ENCODE measurements at places on chromosomes 3 and 15.

DNA sequence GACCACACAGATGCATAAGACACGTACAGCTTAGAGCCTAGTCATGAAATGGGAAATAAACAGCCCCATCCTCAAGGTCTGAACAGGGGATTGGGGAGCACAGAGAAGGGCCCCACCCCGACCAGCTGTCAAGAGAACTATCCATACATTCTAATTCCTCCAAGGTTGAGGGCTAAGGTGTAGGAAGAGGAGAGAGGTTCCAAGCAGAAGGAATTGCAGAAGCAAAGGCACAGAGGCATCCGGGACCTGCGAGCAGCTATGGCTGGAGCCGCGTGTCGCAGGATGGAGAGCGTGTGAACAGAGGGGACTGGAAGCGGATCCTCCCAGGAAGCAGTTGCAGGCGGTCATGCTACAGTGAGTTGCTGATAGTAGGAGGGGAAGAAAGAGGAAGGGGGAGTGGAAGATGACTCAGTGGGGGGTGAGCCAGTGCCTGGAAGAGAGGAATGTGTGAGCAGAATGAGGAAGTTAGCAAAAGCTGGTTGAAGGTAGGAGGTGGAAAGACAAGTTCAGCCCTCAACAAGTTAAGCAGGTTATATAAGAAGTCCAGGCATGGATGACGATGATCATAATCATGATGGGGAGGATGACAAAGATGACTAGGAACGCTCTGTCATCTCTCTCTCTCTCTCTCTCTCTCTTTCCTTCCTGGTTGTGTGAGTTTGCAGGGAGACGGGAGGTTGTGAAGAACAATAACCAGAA is 89.7 kb downstream of the LIPC start:
- peak; percentile 73 for DNase-seq

- no peak for DNase-seq
These were observed 298.9 kb upstream of the RORA start for GRCh38 chr15:61527836-61528580.

- no peak for DNase-seq
These were observed 36.6 kb upstream of the SH3GL3 start for GRCh38 chr15:83410532-83410931.

- DNase-seq, result no peak
These were observed 17.6 kb upstream of the SLC4A7 start for GRCh38 chr3:27501759-27502158.

DNA sequence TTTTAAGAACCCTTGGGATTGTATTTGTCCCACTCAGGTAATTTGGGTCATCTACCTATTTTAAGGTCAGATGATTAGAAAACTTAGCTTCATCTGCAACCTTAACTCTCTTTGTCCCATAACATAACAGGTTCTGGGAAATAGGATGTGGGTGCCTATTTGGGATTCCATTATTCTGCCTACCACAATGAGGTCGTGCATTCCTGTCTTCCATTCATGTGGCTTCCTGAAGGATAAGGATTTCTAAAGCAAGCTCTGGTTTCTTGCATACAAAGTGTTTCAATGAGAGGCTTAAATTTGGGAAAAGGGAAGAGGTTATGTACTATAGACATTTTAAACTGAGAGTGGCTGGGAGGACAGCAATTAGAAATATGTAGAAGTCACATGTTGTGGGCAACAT is 190.3 kb downstream of the MCTP2 start:
- DNase-seq, result no peak

DNA sequence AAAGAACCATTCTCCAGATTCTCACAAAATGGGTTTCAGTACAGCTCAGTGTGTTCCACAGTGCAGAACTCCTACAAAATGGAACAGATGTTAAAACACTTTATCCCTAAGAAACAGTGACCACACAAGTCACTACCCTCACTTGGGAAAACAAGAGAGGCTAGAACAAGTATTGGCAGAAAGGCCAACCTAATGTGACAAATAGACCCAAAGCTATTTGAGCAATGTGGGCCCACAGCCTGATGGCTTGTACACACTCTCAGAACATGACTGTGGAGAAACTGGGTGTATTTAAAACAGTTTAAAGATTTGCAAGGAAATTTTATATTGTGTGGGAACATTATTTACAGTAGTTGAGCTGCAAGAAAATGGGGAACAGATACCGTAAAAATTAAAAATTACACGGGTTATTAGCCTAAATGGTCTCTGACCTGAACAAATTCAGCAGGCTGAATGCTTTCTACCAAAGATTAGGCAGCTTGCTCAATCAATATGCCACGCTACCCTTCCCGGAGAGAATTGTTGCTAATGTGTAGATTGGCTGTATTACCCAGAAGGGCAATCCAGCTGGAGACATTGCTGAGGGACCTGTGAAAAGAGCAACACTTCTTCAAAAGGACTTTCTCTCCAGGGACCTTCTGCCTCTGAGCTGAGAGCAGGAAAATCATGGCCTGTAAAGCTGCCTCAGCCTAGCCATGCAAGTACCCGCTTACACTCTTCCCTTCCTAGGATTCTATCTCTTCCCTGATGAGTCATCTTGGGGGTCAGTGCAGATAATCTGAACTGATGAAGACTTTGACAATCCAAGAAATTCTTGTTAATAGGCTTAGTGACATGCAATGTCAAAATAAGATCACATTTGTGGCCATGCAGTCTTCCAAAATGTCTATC is 97.1 kb downstream of the STRIT1 start:
- DNase-seq, result no peak

- DNase-seq, result peak; percentile 98
These were observed 43.1 kb upstream of the LIMD1 start for GRCh38 chr3:45551214-45552010.

DNA sequence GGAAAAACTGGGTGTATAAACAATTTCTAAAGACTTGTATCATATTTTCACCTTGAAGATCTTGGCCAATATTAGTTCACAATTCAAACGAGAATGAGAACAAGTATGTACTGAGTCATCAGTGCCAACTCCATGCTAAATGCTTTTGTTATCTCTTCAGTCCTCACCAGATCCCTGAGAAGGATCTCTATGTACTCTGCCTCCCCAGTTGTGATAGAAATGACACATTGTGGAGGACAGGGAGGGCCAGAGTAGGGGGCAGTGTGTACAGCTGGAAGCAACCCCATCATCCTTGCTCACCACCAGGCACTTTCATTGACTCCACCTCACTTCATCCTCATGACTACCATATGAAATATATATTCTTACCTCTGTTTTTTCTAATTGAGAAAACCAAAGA is 353.7 kb upstream of the SOX2 start:
- no peak for DNase-seq

GRCh38 chr3:127848131-127849129 is 26.1 kb upstream of the MGLL start:
- no peak for DNase-seq

DNA sequence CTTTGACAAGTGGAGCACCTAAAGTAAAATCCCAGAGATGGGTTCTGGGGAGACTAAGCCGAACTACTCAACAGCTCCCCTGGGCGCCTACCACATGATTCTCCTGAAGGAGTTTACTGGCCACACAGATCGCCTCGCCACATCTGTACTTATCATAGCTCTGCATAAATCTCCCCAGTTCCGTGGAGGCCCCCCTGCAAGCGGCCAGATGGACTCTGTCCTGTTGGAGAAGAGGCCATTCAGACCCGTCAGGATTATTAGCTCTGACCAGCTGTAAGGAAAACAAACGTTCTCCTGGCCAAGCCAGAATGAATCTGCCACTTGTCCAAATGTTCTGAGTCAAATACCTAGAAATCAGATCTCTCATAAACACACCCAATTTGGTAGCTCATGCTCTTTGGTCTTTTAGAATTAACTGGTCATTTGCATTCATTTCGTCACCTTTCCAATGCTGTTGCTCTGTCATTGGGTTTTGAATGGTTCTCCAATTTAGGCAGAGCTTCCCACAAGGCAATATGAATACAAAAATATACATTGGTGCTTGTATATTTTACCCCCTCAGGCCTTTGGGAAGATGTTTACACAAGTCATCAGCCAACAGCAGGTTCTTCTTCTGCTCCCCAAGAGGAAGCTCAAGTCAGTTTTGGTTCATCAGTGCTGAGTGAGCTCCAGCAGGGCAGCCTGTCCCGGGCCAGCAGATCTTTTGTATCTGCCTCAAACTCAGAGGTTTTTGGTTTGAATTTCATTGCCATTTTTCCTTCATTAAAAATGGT is 124.5 kb downstream of the THSD4 start:
- DNase-seq, result no peak

GRCh38 chr3:54641226-54642014 is 286.4 kb downstream of the LRTM1 start:
- no peak for DNase-seq

GRCh38 chr3:160686955-160687535 is 10.1 kb downstream of the ARL14 start:
- DNase-seq, result peak; percentile 57

GRCh38 chr3:1171320-1171719 is 78.5 kb downstream of the CNTN6 start:
- no peak for DNase-seq

GRCh38 chr3:71254281-71255057 is 329.1 kb downstream of the FOXP1 start:
- no peak for DNase-seq

DNA sequence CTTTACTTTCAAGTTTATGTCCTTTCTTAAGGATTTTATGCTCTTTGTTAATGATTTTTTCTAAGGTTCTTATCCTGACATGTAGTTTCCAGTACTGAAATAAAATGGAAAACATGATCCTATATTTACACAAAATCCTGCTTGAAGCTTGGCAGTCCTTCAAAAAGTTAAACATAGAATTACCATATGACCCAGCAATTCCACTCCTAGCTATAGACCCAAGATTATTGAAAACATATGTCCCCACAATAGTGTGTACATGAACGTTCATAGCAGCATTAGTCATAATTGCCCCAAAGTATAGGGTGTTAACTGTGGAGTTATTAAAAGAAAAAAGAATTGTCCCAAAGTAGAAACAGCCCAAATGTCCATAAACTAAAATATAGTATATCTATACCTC is 33.2 kb downstream of the ITGB5 start:
- DNase-seq, result peak; percentile 36

DNA sequence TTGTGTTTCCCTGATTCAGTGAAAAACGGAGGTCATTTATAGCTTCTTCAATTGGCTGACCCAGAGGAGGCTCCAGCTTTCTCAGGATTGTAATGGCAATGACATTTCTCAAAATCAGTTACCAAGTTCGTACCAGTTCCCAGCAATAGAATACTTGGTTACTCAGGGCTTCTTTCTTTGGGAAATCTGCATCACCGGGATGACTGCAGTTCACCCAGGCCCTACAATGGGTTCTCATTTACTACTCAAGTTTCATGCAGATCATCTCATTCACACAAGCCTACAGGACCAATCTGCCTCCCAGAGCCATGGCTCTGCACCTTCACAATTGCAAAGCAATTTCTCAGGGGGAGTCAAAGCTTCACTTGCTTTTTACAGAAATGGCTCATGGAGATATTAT is 109.6 kb downstream of the FHIT start:
- DNase-seq, result no peak

DNA sequence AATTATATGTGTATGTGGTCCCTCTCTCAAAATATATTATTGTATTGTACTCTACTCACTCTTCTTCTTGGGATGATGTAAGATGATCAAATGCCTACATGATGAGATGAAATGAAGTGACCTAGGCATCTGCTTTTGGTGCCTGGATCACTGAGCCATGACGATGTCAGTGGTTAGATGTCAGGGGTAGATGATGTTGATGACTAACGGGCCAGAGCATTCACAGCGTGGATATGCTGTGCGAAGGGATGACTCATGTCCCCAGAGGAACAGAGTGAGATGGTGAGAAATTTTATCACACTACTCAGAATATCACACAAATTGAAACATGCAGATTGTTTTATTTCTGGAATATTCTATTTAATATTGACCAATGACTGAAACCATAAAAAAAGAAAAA is 233.9 kb upstream of the CADM2 start:
- DNase-seq, result peak; percentile 4

DNA sequence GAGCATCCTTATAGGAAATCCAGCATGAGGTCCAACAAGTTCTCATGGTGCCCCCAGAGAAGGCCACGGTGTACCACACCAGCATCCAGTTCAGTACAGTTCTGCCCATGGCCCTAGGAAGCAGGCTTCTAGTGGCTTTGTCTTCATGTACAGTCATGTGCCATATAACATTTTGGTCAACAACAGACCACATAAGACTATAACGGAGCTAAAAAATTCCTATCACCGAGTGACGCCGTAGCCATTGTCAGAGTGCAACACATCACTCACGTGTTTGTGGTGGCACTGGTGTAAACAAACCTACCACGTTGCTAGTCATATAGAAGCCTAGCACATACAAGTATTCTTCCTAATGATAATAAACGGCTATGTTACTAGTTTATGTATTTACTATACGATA is 209.0 kb downstream of the ARRDC4 start:
- DNase-seq, result no peak

- no peak for DNase-seq
These were observed 45.3 kb upstream of the MME start for GRCh38 chr3:155034786-155035185.

- DNase-seq, result peak; percentile 6
These were observed 377.0 kb downstream of the PLCL2 start for GRCh38 chr3:17261627-17262369.

DNA sequence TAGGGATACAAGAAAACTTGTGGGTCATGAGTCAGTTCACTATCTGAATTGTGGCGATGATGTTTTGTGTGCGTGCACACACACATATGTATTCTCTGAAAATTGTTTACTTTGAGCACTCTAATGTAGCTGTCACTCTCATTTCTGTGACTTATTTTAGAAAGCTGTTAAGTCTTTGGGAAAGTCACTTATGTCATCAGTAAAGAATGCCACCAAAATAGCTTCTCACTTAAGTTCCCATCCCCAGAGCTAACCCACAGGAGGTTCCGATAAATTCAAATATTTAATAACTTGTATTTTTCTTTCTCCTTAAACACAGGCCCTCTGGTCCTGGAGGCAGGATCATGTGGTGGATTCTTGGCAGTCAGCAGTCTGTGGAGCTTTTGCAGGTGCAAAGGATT is 138.3 kb downstream of the LRIG1 start:
- DNase-seq, result peak; percentile 71

- DNase-seq, result no peak
These were observed 198.7 kb downstream of the RORA start for GRCh38 chr15:61030451-61030850.

GRCh38 chr15:48408327-48408726 is 77.1 kb downstream of the DUT start:
- DNase-seq, result no peak

GRCh38 chr3:147493666-147494065 is 84.5 kb downstream of the ZIC1 start:
- no peak for DNase-seq

GRCh38 chr3:101942356-101942755 is 93.0 kb downstream of the NFKBIZ start:
- peak; percentile 29 for DNase-seq

DNA sequence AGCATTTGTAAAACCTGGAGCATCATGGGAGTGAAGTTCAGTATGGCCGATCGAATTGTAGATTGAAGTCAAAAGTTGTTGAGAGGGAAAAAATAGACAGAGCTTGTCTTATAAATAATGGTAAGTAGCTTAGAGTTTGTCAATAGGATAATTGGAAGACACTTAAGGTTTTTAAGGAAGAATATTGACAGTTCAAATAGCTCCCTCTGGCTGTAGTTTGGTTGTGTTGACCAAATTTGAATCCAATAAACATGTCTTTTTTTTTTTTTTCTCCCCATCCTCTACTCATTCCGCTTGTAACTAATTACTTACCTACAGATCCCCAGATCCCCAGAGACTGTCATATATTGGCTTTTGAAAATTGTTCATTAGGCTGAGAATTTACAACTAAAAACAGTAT is 677.0 kb downstream of the AGBL1 start:
- DNase-seq, result peak; percentile 2

- no peak for DNase-seq
These were observed 8.7 kb upstream of the FLNB start for GRCh38 chr3:57999417-58000115.

GRCh38 chr3:143158014-143158988 is 38.7 kb downstream of the CHST2 start:
- peak; percentile 61 for DNase-seq
